DMS53 (cell line): ENCODE measurements at places on chromosomes 3 and 15.

GRCh38 chr3:64992530-64993285, 304.9 kb upstream of the ADAMTS9 start:
- no peak for DNase-seq

- peak; percentile 34 for DNase-seq
Measured at GRCh38 chr3:133294253-133294652, 105.6 kb upstream of the BFSP2 start.

DNA sequence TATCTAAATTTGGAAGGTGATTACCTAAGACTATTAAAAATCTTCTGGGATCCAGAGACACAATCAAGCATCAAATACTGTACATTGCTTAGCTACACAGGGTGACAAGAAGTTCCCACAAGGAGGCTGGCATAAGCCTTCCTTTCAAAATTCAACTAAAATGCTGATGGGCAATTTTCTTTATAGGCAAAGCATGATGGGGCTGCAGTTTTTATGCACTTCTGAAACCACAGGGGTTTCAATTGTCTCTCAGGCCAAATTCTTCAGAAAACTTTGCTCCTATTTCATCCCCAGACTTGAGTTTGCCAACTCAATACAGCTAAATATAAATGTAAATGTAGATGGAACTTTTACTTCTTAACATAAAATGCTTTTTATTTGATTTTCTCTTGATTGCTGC, 241.6 kb downstream of the ZPLD1 start:
- no peak for DNase-seq

DNA sequence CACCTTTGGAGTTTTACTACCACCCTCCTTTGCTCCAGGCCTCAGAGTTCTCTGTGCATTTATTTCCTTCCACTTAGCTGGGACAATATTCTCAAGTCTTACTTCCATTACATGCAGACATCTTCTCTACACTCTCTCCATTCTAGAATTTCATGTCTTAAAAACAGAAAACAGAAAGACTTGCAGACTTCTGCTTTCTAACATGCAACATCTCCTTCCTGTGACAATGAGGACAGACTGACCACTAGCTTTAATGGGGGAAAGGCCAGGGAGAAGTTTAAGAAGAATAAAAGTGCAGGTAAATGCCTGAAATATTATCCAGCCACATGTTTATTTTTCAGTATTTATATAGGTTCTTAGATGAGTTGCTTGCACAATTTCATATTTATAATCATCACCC, 17.1 kb upstream of the CSTA start:
- DNase-seq: no peak

DNA sequence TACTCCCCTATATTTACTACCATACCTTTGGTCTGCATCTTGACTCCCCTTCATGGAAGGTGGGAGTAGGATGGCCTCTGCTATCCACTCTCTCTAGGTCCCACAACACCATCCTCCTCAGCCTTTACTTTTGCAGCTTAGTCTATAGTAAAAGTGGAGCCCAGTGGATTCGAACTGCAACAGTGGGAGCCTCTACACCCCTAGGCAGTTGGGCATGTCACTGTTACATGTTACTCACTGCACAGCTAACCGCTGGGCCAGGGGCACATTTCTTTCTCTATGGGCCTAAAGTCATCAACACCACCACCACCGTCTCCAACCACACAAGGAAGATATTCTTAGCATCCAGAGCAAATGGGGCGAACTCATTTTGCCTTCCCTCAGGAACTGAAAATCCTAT, 62.9 kb downstream of the KLF13 start:
- no peak for DNase-seq

DNA sequence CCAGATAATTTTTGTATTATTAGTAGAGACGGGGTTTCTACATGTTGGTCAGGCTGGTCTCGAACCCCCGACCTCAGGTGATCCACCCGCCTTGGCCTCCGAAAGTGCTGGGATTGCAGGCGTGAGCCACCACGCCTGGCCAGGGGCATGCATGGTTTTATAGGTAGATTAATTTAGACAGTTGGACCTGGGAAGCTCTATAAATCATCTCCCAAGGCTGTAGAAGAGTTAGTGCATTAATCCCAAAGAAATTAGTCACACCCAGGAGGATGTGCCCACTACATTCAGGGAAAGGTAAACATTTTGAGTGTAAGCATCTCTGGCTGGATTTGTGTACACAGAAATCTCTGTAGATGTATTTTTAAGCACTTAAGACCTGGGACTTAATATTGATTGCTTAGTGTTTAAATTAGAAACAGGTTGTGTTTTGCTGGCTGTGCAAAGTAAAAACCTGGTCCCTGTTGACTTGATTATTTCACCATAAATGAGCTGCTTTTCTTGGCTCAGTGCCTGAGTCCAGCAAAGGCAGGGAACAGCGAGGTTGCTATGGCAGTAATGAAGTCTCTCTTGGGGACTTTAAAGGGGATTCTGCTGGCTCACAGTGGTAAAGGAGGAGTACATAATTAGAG, 19.2 kb downstream of the EXOSC7 start:
- DNase-seq: no peak

DNA sequence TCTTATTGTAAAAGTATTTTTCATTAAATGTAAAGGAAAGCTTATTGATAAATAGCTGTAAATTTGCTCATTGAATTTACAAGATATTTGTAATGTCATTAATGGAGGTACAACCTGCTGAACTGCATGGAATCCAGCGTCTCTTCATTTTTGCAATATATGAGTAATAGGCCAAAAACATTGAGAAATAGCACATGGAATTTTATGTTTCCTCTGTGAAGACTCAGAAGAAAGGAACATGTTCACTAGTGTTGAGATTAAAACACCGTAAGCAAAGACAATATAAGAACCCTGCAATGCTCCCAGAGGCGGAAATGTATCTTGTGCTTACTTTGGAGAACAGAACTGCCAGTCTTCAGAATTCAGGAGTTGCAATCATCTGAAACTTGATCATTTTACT, 167.6 kb downstream of the ALDH1A2 start:
- no peak for DNase-seq

GRCh38 chr3:133804896-133805295, 719 bp upstream of the SRPRB start:
- DNase-seq: peak; percentile 45

GRCh38 chr3:128083980-128084674, 31.9 kb downstream of the SEC61A1 start:
- DNase-seq: no peak

GRCh38 chr3:167671878-167672427, 18.2 kb upstream of the WDR49 start:
- no peak for DNase-seq

DNA sequence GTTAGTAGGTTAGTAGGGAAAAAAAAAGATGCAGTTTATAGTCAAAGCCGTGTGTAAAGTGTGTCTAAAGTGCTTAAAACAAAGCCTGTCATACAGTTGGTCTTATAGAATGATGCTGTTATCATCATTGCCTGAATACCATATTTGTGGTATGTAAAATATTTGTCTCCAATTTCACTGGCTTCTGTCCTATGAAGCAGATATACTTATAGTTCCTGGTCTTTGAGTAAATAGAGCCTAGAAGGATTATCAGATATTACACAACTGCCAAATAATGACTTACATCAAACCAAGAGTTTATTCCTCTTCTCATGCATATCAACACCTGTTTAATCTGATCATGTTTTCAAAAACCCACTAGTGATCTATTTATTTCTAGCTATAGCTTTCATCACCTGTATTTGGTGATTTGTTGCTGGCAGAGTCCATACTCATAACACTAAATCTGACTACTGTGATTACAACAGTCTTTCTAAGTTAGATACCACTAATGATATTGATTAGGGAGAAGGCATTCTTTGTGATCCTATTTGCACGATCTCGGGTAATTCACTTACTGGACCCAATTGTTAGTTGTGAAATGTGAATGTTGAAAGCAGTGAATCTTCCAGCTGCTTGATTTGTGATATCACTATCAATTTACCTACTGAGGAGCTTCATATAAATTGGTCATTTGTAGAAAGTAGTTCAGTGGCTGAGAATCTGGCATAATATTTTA, 413.7 kb downstream of the LPP start:
- no peak for DNase-seq

- no peak for DNase-seq
Measured at GRCh38 chr3:123909785-123910184, 25.7 kb upstream of the MYLK start.

GRCh38 chr3:44235604-44236484, 5.8 kb upstream of the TOPAZ1 start:
- peak; percentile 71 for DNase-seq

GRCh38 chr3:50600841-50601591, 10.6 kb downstream of the CISH start:
- DNase-seq: peak; percentile 91

GRCh38 chr15:96180087-96180748, 150.3 kb upstream of the NR2F2 start:
- DNase-seq: no peak
